Aorta (tissue), 5 donors: ENCODE measurements at places on chromosomes 6 and 20. TPM values are rescaled to one million over a fixed set of nuclear protein-coding genes. Genes with fewer than 3 reads are reported as not detected.

GRCh38 chr20:62029296-62029695, 36.4 kb downstream of the TAF4 start:
- H3K27me3 ChIP-seq = no peaks in the 10 kb centered on the region
- no peak for DNase-seq
- no peak overlapping the region for H3K4me3 ChIP-seq
- no peaks in the 10 kb centered on the region for H3K4me1 ChIP-seq
- H3K36me3 ChIP-seq = no peaks in the 10 kb centered on the region
- no peak overlapping the region for H3K27ac ChIP-seq

DNA sequence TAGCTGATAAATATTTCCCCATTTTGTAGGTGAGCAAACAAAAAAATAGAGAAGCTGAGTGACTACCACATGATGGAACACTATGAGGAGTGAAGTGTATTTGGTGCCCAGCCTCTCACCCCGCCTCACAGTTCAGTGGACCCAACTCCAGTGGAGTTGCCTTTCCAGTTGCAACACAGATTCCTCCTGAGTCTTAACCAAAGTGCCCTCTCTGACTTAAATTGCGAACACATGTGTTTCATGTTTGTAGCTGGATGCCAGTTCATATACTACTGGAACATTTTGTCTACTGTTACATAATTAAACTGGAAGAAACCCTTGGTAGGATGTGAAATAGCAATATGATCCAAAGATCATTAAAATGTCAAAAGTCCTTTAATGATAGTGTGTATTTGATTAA, 448.9 kb downstream of the COL12A1 start:
- H3K4me3 ChIP-seq = no peak overlapping the region
- H3K27me3 ChIP-seq = no peaks in the 10 kb centered on the region
- H3K27ac ChIP-seq = no peak overlapping the region
- DNase-seq = no peak
- no peaks in the 10 kb centered on the region for H3K4me1 ChIP-seq

SLC16A10 gene
- polyA plus RNA-seq = 0.05 TPM

ADNP gene
- polyA plus RNA-seq = 29.8 TPM

SPDEF gene
- 3.0 TPM for polyA plus RNA-seq

FAM8A1 gene
- 26.2 TPM for polyA plus RNA-seq

- no peak overlapping the region for H3K27ac ChIP-seq
- H3K4me3 ChIP-seq = no peak overlapping the region
- H3K27me3 ChIP-seq = no peaks in the 10 kb centered on the region
- no peak for DNase-seq
- H3K4me1 ChIP-seq = no peaks in the 10 kb centered on the region
Observed at GRCh38 chr20:15289337-15289736, 951.9 kb upstream of the FLRT3 start.

DNA sequence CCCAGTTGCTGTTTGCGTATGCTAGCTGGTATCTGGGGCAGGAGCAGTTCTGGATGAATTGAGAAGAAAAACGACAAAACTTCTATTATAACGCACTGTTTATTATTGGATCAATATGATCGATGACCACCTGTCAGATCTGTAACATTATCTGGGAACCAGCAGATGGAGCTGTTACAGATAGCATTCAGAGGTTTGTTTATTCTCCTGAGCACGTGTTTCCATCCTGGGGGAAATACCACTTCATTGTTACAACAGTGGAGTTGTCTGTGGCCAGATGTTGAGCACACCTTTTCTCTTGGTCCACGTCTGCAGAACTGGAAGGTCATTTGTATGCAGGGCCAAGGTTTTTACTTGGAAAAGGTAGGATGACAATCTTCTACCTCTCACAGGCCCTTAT, 16.0 kb upstream of the NKX2-2 start:
- no peak for DNase-seq
- H3K4me1 ChIP-seq = no peaks in the 10 kb centered on the region
- no peaks in the 10 kb centered on the region for H3K27me3 ChIP-seq
- H3K4me3 ChIP-seq = no peak overlapping the region
- no peaks in the 10 kb centered on the region for H3K36me3 ChIP-seq

GRCh38 chr20:13822459-13822858, 37.6 kb downstream of the NDUFAF5 start:
- H3K27ac ChIP-seq = no peak overlapping the region
- no peaks in the 10 kb centered on the region for H3K27me3 ChIP-seq
- no peak overlapping the region for H3K4me3 ChIP-seq
- H3K4me1 ChIP-seq = no peaks in the 10 kb centered on the region

- no peaks in the 10 kb centered on the region for H3K36me3 ChIP-seq
- H3K4me1 ChIP-seq = no peaks in the 10 kb centered on the region
- H3K27me3 ChIP-seq = no peaks in the 10 kb centered on the region
Observed at GRCh38 chr6:164744301-164744700, 565.1 kb downstream of the C6orf118 start.

DNA sequence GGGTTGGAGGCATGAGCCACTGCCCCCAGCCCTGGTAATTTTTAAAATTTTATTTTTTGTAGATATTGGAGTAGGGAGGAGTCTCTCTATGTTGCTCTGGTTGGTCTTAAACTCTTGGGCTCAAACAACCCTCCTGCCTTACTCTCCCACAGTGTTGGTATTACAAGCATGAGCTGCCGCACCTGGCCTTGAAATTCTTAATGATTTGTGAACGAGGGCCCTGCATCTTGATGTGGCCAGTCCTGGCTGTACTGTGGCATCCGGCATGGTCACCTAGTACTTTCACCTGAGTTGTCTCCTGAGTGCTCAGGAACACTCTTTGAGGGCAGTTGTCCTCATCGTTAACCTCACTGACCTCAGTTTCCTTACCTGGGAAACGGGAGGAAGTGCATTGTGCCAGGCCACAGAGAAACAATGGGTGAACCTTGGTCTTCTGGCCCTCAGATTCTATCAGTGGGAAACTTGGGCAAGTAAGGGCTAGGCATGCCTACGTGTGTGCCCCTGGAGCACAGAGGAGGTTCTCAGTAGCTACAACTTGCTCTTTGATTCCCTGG, 19.5 kb downstream of the CEBPB start:
- no peaks in the 10 kb centered on the region for H3K36me3 ChIP-seq
- no peak for DNase-seq
- H3K27ac ChIP-seq = no peak overlapping the region
- H3K4me3 ChIP-seq = no peak overlapping the region
- no peaks in the 10 kb centered on the region for H3K27me3 ChIP-seq
- no peaks in the 10 kb centered on the region for H3K4me1 ChIP-seq

DNA sequence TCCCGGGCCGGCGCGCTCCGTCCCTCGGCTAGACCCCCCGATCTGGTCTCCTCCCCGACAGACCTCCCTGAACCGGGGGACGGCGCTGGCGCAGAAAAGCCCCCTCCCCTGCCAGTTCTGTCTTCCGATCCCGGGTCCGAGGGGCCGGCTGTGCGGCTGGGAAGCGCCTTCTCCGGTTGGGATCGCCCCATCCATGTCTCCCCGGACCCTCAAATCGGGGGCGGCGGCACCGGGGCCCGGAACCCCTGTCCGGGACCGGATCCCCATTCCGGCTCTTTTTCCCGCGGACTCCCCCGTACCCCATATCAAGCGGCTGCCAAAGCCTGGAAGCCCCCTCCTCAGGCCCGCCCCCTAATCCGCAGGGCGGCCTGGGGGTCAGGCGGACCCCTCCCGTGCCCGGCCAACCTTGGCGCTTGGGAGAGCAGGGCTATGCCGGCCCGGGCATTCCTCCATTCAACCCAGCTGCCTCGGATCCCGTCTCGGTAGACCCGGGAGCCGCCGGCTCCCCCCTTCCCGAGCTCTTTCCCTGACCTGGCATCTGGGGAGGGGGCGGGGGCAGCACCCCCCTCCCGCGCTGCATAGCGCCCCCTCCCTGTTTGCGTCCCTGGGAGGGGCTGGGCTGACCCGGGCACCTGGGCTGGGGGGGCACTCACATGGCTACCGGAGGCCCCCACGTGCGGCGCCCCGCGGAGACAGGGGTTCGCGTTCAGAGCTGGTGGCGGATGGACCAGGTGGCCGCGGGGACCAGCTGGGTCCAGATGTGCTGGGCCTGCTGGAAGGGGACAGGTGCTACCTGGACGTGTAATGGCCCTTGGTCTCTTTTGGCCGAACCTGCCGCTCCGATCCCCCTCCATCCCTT, 643 bp downstream of the DLGAP4 start:
- DNase-seq = no peak
- H3K4me1 ChIP-seq = no peaks in the 10 kb centered on the region
- H3K36me3 ChIP-seq = no peaks in the 10 kb centered on the region
- H3K27ac ChIP-seq = no peak overlapping the region
- H3K4me3 ChIP-seq = no peak overlapping the region

GRCh38 chr6:112148103-112148502, 60.7 kb downstream of the FAM229B start:
- peaks cover 5% of the 10 kb centered on the region for H3K36me3 ChIP-seq
- no peaks in the 10 kb centered on the region for H3K4me1 ChIP-seq
- no peak overlapping the region for H3K4me3 ChIP-seq
- H3K27ac ChIP-seq = no peak overlapping the region
